ENCODE measurements at places on chromosomes 5 and 9.

- no peak for DNase-seq
Observed at GRCh38 chr9:113370806-113371325, 5.9 kb downstream of the HDHD3 start.

DNA sequence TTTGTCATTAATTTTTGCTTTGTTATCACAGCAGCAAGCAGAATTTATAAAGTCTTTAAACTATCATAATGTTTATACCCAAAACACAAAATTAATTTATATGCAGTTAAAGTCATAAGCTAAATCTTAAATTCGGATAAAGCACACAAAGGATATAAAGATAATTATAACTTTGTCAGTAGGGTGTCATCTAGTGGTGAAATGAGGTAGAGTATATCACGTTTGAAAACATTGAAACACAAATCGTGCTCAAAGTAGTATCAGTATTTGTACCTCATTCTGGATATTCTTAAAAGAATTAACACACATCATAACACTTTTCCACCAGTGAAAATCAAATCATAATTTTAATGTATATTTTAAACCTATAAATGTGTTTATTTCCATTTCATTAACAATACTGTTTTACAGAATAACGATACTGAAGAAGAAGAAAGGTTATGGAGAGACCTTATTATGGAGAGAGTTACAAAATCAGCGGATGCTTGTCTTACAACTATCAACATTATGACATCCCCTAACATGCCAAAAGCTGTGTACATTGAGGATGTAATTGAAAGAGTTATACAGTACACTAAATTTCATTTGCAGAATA lies 129.5 kb downstream of the NIPBL start:
- DNase-seq = no peak

GRCh38 chr5:133467335-133467779 lies 145.0 kb downstream of the FSTL4 start:
- no peak for DNase-seq

- DNase-seq = peak; percentile 50
Observed at GRCh38 chr9:4077499-4078102, 222.3 kb downstream of the GLIS3 start.

- DNase-seq = no peak
Observed at GRCh38 chr5:139650031-139650688, 2.0 kb downstream of the CXXC5 start.

GRCh38 chr9:20377790-20378189 lies 244.5 kb downstream of the MLLT3 start:
- DNase-seq = no peak

Measured in activated CD4-positive, alpha-beta T cell treated with anti-CD3 and anti-CD28 coated beads, Interleukin-10, Interleukin-2, amounts not matched to agents 100 ng/mL and 50 ng/mL, durations not matched to agents 16 hours and 8 hours (primary cell).